ACHN (cell line): ENCODE measurements at places on chromosomes 2 and 18.
A peak's percentile ranks its signal among the peaks of the same experiment; 100 is the strongest.

DNA sequence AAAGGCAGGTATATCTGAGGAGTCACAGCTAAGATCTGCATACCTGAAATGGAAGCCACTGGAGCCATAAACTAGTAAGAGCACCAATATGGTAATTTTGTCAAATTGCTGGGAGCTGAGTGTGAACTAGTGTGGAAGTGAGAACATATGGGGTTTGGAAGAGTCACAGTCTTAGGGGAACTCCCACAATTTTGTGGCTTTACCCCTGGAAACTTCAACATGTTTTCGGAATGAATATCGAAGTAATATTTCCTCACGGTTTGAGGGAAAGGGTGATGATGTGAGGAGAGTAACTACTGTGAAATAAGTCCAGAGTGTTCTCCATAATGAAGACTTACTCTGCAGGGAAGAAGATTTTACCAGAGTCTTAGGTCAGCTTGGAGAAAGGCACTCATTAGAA, 565.9 kb downstream of the RIT2 start:
- DNase-seq = no peak

- no peak for DNase-seq
These were observed 7.3 kb downstream of the IL1RN start for GRCh38 chr2:113134717-113135116.

DNA sequence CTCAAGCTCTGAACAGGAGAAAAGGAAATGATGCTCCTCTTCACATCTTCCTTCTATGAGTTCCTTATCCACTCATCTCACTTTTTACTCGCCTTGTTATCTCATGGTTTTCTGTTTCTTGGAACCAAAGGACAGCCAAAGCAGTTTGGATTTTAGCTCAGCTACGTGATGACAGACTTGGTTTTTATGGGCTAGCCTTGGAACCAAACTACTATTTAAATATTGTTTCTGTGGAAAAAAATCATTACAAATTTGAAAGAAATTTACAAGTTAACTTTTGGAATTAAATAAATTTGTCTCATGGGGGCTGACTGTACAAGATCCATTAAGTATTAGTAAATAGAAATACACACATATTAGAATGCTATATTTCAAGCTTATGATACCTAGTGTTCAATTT, 727.8 kb upstream of the FANCL start:
- DNase-seq = no peak

GRCh38 chr2:204359076-204359475, 186.2 kb upstream of the PARD3B start:
- no peak for DNase-seq

DNA sequence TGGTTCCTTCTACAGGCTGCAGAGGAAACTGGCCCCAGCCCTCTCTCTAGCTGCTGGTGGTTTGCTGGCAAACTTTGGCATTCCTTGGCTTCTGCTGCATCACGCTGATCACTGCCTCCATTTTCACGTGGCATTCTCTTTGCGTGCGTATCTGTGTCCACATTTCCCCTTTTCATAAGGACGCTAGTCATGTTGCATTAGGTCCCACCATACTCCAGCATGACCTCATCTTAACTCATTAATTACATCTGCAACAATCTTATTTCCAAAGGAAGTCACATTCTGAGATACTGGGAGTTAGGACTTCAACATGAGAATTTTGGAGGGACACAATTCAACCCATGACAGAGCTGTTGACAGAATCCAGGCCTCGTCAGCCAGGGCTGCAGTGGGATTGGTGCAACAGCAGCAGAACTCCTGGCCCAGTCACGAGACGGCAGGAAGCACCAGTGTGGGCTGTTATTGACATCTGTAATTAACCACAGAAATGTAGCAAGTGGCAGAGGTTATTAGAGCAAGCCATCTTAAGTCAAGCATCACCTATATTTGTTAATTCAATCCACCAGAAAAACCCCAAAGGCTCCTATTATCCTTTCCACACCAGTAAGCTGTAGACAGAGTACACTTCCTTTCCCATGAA, 132.4 kb downstream of the TMEM163 start:
- no peak for DNase-seq

GRCh38 chr2:85800586-85800985, 46.8 kb downstream of the ATOH8 start:
- no peak for DNase-seq

- DNase-seq = no peak
These were observed 119.2 kb downstream of the PAX3 start for GRCh38 chr2:222179592-222179991.

DNA sequence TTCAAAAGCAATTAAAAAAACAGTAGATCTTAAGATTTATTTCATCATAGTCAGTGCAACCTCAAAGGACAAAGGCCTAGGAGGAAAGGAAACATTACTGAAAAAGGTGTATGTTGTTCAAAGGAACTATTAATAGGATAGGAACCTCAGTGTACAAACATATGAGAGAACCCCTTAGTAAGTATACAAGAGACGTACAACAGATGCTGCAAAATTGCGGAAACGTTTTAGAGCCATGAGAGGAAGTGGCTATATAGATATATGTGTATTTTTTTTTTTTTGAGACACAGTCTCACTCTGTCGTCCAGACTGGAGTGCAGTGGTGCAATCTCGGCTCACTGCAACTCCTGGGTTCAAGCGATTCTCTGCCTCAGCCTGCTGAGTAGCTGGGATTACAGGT, 22.2 kb downstream of the PIK3C3 start:
- DNase-seq = no peak

GRCh38 chr2:226790431-226790830, 9.2 kb downstream of the IRS1 start:
- DNase-seq = no peak

DNA sequence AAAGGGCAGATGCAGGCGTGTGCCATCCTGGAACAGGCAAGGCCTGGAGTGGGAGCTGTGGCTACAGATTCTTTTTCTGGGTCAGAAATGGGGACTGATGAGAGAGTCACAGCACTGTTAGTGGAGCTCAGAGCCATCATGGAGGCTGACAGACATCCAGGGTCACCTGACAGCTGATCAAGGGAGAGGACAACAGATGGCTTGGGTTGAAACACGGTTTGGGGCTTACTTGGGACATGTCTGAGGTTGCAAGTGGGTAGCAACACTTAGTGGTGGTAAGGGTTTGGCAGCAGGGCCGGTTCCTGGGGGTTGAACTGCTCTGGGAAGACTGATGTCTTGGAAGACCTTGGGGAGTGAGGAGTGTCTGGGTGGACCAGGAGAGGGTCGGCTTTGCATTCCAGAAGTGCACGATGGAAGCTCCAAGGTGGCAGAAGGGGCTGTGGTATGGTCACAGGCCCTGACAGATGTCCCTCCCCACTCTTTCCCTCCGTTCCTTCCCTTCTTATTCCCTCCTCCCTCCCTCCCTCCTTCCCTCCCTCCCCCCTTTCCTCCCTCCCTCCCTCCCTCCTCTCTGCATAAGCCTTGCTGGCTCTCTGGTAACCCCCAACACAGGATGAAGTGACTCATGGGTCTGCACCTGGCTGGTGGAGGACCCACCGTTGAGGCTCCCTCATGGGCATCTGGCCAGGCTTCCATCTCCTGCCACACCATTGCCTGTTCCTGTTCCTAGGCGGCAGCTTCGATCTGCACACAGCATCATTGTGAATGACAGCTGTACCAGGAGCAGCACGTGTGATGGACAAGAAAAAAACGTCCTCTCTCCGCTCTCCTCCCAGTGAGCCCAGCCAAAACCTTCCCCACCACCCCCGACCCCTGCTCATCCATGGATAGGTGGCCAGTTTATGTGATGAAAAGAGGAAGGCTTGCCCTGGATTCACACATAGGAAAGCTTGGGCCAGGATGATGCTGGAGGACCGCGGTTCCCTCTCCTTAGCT, 63.8 kb upstream of the RPL31 start:
- no peak for DNase-seq

DNA sequence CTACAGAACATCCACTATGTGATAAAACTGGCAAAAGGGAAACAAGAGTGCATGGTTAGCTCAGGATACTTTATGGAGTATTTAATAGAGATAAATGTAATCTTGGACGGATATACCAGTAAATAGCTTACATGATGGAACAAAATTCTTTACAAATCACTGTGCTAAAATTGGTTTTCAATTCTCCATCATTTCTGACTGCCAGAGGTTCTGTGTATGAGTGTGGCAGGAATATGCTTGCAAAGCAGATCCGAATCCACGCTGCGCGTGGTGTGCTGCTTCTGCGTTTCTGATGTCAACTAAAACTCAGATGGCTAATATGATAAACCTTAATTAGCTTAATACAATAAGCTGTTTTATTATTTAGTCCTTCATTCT, 2.1 kb downstream of the ZNF532 start:
- DNase-seq = no peak

- no peak for DNase-seq
These were observed 28.4 kb downstream of the NGEF start for GRCh38 chr2:232984451-232985207.

GRCh38 chr2:20291846-20292408, 58.7 kb downstream of the PUM2 start:
- no peak for DNase-seq

GRCh38 chr18:58569490-58569911, 59.4 kb downstream of the ALPK2 start:
- DNase-seq = no peak

DNA sequence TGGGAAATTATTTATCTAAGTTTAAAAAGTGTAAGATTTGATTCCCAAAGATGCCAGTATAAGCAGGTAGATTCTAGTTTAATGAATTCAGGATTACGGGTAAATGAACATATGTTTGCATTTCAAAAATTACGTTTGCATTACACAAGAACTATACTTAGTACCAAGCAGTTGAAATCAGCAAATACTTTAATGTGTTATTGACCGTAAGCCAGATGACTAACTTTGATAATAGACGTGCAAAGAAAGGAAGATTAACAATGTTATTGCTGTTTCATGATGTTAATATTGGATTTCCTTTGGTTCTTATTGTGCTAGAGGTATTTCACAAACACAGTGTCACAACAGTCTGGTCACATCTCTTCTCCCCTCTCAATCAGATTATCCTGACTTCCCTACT, 294.7 kb downstream of the TDRD15 start:
- DNase-seq = no peak

GRCh38 chr2:101796825-101797600, 99.5 kb downstream of the MAP4K4 start:
- DNase-seq = no peak

DNA sequence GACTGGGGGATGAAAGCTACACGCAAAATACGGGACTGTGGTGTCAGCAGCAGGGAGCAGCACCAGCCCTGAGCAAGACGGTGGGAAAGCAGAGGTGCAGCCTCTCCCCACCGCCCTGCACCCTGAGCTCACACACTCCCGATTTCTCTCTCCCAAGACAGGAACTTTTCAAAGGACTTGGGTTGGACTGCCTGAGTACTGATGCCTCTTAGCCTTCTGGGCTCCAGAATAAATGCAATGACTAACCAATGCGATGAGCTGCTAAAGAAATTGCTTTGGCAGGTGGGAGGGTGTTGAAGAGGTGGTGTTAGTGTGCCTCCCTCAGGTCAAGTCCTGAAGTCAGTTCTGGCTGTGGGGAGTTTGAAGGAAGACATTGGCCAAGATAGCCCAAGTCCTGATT, 9.6 kb downstream of the TRIM54 start:
- DNase-seq = no peak

- DNase-seq = no peak
These were observed 65.6 kb upstream of the ZNF385B start for GRCh38 chr2:179927041-179927440.

- no peak for DNase-seq
These were observed 37.4 kb downstream of the TTC32 start for GRCh38 chr2:19864381-19864780.

DNA sequence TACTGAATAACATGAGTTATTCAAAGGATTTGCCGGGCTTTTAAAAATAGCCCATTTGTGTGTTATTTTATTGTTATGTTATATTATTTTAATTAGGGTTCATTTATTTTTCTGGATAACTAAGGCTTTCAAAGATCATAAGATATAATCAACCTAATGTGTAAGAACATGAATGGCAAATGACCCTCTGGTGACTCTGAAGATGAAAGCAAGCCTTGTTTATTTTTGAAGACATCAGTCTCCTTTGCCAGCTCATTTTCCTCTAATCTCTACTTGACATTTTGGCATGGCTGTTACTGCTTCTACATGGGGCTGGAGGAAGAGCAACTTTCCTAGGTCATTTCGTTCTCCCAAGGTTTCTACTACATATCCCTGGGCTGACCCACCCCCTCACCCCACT, 10.6 kb downstream of the FAP start:
- DNase-seq = no peak

GRCh38 chr2:120026890-120027289, 14.0 kb downstream of the EPB41L5 start:
- peak; percentile 14 for DNase-seq

GRCh38 chr18:58609536-58609993, 19.3 kb downstream of the ALPK2 start:
- DNase-seq = no peak
